Right atrium auricular region (tissue), 2 donors: ENCODE measurements at places on chromosomes 5 and 9.

DNA sequence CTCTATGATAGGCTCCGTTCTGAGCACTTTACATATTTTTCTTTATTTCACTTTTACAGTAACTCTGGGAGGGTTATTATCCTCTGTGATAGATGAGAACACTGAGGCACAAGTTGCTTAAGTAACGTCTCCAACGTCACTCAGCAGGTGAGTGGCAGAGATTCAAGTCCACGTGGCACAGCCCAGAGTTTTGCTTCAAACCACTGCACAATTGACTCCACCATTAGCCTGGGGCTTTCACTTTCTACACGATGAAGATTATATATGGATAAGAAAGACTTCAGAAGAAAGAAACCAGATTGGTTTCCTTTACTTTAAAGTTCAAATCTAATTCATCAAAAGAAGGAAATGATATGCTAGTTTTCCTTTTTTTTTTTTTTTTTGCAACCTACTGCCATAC lies 245.9 kb downstream of the SYK start:
- peak; percentile 44 for DNase-seq

DNA sequence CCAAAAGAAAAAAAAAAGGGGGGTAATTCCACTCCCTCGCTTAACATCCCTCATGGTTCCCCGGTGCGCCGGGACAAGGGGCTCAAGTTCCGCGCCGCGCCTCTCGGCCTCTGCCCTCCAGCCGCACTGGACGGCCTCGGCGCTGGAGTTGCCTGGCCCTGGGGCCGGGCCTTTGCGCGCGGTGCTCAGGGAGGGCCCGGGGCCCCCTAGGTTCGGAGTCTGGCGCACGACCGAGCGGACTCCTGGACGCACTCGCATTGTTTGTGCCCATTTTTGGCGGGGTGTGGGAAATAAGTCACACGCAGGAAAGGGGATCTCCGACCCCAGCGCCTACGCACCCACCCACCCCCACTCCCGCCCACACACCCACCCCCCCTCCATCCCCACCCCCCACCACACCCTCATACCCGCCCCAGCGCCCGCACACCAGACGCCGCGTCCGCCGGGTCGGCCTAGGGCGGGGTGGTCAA lies 381 bp downstream of the MED22 start:
- no peak for DNase-seq

DNA sequence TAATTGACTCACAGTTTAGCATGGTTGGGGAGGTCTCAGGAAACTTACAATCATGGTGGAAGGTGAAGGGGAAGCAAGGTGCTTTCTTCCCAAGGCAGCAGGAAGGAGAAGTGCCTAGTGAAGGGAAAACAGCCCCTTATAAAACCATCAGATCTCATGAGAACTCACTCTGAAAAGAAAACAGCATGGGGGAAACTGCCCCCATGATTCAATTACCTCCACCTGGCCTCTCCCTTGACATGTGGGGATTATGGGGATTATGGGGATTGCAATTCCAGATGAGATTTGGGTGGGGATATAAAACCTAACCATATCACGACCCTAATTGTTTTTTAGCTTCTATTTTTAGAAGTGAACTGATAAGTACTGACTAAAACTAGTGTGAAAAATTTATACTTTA lies 1377.5 kb upstream of the DMAC1 start:
- DNase-seq, result no peak

DNA sequence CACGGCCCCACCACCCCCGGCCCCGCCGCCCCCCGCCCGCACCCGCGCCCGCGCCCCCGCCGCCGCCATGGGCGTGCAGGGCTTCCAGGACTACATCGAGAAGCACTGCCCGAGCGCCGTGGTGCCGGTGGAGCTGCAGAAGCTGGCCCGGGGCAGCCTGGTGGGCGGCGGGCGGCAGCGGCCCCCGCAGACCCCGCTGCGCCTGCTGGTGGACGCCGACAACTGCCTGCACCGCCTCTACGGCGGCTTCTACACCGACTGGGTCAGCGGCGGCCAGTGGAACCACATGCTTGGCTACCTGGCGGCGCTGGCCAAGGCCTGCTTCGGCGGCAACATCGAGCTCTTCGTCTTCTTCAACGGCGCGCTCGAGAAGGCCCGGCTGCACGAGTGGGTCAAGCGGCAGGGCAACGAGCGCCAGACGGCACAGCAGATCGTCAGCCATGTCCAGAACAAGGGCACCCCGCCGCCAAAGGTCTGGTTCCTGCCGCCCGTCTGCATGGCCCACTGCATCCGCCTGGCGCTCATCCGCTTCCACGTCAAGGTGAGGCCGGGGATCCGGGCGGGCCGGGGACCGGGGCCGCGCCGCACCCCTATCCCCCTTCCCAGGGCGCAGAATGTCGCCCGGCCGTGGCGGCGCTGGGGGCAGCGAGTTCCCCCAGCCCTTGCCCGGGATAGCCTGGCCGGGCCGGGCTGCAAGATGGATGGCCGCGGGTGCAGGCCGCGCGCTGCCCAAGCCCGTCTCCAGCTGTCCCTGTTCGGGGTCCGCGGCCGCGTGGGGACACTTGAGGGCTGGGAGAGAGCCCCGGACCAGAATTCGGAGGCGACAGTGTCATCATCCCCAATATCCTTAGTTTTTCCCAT lies 594 bp downstream of the FAM120A start:
- peak; percentile 64 for DNase-seq

DNA sequence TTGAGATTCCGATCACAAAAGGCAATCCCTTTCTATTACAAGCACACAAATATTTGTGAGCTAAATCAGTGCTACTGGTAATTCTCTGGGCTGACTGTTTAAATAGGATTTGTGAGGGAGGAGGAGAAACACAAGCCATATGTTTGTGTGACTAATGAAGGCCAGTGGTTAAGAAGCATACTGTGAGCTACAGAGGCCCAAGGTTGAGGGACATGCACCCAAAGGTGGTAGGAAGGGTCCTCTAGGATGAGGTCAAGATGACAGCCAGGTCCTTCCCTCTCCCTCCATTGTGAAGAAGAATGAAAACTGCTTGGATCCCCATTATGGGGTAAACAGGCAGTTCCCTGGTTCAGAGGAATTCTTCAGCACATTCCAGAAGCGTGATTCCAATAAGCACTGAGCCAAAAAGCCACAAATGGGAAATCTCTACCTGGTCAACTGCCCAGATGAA lies 83.9 kb downstream of the SPOCK1 start:
- DNase-seq, result no peak

- DNase-seq, result peak; percentile 75
Measured at GRCh38 chr9:89603767-89604665, 796 bp upstream of the GADD45G start.

- DNase-seq, result no peak
Measured at GRCh38 chr5:55911784-55912653, 60.9 kb downstream of the IL31RA start.

DNA sequence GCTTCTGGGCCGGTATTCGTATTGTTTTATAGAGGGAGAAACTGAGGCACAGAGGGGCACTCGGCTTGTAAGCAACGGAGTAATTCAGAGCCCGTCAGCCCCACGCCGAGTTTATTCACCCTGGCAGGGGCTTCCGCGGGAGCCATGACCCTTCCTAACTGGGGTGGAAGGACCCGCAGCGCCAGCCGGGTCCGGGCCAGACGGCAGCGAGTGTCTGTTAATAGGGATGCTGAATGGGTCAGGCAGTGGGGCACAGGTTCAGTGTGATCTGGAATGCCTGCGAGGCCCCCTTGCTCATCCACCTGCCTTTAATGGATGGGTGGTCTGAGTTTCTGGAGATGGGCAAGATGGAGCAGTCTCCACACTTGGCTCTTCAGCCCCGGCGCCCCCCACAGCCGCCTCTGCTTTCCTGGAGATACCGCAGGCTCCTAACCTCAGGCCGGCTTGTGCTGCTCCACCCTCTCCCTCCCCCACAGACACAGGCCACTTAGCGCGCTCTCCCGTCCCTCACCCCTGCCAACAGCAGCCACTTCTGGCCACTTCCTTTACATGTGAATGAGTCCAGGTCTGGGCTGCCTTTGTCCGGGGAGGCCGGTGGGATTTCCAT lies 147.1 kb downstream of the ERCC6L2 start:
- no peak for DNase-seq

GRCh38 chr5:80491296-80491695 lies 3.4 kb downstream of the FAM151B start:
- DNase-seq, result no peak

- DNase-seq, result peak; percentile 78
Measured at GRCh38 chr5:170357955-170358444, 31.2 kb downstream of the KCNMB1 start.

DNA sequence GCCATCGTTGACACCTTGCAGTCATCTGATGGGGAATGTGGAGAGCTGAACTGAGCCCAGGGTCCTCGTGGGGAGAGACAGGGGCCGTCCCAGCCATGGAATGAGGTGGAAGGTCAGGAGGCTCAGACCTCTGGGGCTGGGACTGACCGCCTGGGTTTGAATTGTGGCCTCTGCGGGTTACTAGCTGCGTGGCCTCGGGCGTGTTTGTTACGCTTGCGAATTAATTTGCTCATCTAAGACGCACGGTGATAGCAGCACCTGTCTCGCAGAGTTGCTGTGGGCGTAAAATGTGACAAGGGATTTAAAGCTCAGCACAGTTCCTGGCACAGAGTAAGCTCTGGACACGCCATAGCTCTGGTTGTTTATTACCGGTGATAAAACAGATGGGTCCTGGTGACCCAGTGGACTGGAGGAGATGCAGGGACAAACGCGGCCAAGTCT lies 19.4 kb upstream of the DAB2IP start:
- no peak for DNase-seq

GRCh38 chr5:129664336-129664937 lies 83.5 kb upstream of the MINAR2 start:
- DNase-seq, result peak; percentile 66

DNA sequence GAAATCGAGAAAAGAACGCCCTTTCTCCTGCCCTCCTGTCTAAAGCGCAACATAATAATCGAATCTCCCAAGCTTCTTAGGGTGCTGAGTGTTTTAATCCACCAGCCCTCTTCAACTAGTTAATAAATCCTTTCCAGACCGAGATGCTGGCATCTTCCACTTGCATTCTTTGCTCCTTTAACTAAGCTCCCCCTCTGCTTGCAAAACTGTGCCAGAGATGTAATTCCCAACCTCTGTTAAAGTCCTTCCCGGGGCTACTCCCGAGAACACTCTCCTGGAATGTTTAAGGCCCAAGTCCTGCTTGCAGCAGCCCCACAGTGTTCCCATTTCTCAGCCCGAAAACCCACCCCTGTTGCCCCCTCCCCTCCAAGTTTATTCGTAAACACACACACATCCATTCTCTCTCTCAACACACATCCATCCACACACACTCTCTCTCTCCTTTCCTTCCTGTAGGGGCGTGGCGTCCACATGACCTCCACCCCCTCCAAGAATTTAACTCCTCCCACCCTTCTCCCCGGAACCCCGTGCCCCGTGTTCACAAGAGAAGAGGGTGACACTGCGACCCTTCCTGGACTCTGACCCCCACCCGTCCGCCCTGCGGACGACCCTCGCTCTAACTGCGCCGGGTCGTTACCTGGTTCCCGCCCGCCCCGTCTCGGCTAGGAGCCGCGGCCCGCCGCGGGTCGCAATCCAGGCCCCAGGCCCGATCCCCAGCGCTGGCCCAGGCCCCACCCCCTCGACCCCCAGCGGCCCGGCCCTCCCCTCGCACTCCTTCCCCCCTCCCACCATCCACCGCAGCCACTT lies 7.0 kb upstream of the MGAT1 start:
- peak; percentile 89 for DNase-seq

- no peak for DNase-seq
Measured at GRCh38 chr5:38527475-38527874, 29.0 kb downstream of the LIFR start.

GRCh38 chr9:113543296-113543981 lies 79.9 kb downstream of the RGS3 start:
- DNase-seq, result no peak

GRCh38 chr9:86732514-86733171 lies 214.7 kb downstream of the GAS1 start:
- peak; percentile 87 for DNase-seq

DNA sequence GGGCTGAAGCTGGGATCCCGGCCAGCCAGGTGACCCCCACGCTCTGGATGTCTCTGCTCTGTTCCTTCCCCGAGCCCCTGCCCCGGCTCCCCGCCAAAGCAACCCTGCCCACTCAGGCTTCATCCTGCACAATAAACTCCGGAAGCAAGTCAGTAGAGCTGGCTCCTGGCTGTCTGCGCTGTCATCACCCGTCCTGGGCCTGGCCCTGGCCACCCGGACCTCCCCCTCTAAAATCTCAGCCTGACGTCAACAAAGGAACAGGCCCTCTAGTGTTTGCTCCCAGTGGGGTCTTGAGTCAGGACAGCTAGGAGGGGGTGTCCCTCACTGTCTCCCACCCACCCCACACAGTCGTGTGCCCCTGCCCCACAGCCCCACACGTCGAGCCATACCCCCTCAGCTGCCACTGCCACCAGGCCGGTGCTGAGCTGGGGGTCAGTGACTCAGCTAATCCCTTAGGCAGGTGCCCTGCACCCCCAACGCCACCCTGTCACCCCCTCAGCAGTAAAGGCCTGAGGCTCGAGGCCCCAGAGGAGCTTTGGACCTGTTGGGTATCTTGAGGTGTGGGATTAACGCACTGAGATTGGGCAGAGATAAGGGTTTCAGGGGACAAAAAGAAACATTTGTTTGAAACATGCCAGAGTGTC lies 1.1 kb upstream of the LCNL1 start:
- DNase-seq, result no peak

- DNase-seq, result no peak
Measured at GRCh38 chr5:54985301-54986268, at the start of gene ESM1. TSS of gene ESM1 (minus strand) at chr5:54985593. CDS start at chr5:54985517, 76 bp downstream.

GRCh38 chr5:14102666-14103065 lies 40.5 kb upstream of the TRIO start:
- DNase-seq, result no peak

DNA sequence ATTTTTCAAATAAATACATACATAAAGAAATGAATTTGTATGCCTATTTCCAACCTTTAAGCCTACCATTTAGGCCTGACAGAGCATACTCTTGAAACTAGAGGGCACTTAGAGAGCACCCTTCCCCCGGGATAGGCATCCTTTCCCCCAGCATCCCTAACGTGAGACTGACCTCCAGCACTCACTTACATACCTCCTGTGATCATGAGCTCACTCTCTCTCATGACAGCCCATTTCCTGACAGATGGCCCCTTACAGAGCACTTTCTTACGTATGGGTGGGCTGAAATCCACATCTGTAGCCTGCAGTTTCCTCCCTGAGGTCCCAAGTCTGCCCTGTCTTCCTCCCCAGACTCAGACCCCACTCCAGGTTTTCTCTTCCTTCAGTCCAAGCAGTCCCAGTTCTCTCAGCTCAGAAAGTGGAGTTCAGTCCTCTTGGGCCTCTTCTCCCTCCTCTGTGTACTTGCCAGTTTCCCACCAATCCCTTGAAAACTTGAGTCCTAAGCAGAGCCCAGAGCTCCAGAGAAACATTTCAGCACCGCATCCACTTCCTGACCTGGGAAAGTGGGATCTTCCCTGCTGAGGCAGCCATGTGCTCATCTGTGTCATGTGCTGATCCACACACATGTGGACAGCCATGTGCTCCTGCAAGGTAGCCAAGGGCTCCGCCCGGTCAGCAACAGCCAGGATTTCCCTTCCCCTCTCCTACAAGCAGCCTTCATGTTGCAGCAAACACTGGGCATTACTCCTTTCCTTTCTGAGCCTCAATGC lies 2.2 kb upstream of the CDX1 start:
- no peak for DNase-seq
